Stimulated activated CD8-positive, alpha-beta memory T cell treated with anti-CD3 and anti-CD28 coated beads, Interleukin-7, amount 100 ng/mL, for 48 hours (primary cell): ENCODE measurements at places on chromosomes 2 and 18.

- DNase-seq, result peak; percentile 46
These were observed 101.6 kb downstream of the LBH start for GRCh38 chr2:30332791-30333453.

GRCh38 chr2:89763254-89763580 is 1071.7 kb downstream of the RPIA start:
- no peak for DNase-seq

GRCh38 chr2:20307311-20307710 is 43.3 kb downstream of the PUM2 start:
- DNase-seq, result no peak

- DNase-seq, result no peak
These were observed 9.7 kb upstream of the KCNE4 start for GRCh38 chr2:223042284-223042683.

GRCh38 chr18:26088487-26088886 is 1.9 kb downstream of the SS18 start:
- no peak for DNase-seq

GRCh38 chr2:216111122-216111521 is 2.0 kb downstream of the XRCC5 start:
- no peak for DNase-seq

- DNase-seq, result no peak
These were observed 24.6 kb downstream of the DNAJC10 start for GRCh38 chr2:182740701-182741100.

DNA sequence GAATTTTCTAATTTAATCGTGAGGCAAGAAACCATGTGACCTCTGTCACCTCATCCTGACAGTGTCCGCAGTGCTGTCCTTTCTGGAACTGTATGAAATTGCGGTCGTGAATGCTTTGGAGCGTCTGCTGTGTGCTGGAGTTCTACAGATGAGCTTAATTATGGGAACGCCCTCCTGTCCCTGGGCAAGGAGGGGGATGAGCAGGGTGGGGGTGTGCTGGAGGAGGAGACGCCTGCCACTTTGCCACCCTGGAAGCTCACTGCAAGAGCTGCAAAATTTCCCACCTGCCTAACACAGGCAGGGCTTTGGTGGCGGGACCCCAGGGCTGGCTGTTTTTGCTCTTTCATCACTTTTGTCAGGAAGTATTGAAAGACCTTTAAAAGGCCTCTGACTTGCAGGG is 6.5 kb downstream of the LPIN1 start:
- DNase-seq, result no peak

DNA sequence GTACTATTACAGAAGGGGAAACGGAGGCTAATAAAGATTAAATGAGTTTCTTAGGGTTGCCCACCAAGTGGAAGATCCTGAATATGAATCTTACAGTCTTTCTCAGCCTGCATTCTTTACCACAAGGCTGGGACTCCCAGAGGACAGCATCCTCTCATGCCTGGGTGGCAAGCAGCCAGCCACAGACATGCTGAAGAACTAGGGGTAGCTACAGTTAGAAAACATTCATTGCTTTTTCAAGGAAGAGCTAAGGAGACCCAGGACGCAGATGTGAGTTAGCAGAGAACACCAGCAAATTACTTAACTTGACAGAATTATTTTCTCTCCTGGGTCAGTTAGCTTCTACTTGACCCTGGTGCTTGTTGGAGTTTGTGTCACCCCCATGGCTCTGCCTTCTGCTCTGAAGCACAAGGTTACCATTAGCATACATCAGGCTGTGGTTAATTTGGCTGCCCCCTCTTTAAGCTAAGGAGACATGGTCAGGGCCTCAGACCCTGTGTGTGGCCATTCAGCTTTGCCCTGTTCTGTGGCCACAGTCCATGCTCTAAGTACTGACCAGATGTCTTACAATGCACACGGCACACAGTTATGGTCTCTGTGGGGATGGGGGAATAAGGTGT is 132.3 kb upstream of the TNP1 start:
- DNase-seq, result no peak

DNA sequence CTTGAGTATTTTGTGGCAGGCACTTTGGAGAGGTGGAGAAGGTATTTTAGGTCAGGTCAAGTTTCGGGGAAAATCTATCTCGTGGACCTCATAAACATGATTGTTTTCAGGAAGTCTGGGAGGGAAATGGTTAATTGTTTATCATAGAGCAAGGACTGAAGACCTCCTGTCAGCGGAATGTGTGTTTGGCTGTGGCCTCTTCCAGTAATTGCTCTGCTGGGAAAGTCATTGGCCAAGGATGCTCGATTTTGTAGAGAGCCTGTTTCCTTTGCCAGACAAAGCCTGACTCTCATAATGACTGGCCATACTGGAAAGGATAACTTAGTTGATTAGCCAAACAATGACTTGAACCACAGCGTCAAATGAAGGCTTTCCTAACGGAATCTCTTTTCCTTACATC is 30.0 kb downstream of the IL1R2 start:
- no peak for DNase-seq

- DNase-seq, result no peak
These were observed 9.4 kb upstream of the EPG5 start for GRCh38 chr18:45976566-45976965.

DNA sequence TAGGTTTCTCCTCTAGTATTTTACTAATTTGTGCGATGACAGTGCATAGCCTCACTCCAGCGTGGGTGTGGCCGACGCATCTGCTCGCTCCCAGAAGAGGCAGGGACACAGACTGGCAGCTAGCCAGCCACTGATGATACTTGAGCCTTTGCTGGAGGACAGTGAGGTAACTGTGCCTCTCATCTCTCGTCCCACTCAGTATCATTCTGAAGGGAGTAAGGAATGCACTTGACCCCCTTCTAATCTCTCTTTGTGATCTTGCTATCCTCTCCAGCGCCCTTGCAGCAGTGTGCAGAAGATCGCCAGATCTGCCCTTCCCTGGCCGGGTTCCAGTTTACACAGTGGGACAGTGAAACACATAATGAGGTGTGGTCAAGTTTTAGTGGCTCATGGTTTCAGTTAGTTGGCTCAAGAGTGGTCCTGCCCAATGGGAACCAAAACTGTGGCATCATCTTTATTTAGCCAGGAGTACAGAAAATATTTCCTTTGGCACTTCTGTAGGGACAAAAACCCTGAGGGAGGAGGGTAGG is 17.5 kb downstream of the NCAPH start:
- DNase-seq, result no peak

- DNase-seq, result no peak
These were observed 4.0 kb downstream of the PTPN2 start for GRCh38 chr18:12879840-12880540.

GRCh38 chr2:10342245-10342951 is 39.7 kb downstream of the HPCAL1 start:
- DNase-seq, result no peak

- DNase-seq, result no peak
These were observed 359.0 kb upstream of the ZNF521 start for GRCh38 chr18:25710981-25711380.

DNA sequence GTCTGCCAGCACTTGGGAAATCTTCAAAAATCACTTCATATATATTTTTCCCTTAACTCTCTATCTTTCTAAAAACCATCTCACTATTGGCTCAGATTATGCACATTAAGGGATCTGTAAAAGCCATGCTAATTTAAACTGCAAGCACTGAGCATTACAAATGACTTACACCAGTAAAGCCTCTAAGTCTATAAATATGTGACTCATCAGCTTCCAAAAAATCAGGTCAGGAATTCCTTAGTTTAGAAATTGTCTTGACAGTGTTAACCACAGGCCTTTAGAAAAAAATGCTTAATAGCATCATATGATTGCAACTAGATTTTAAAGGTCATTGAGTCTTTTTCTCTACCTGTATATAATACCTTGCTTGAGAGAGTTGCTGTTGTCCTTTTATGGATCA is 1113.6 kb upstream of the PIK3C3 start:
- DNase-seq, result no peak

DNA sequence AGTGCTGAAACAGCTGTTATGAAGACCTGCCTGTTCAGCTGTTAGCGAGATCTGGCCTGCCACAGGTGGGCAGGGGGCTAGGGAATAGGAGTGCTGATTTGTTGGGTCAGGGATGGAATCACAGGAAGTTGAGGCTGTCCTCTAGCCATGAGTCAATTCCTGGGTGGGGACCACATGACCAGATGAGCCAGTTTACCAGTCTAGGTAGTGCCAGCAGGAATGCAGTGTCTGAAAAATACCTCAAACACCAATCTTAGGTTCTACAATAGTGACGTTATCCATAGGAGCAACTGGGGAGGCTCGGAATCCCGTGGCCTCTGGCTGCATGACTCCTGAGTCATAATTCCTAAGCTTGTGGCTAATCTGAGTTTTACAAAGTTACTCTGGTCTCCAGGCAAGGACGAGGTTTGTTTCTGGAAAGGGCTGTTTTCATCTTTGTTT is 44.9 kb downstream of the DYSF start:
- no peak for DNase-seq

GRCh38 chr18:61426492-61427053 is 93.3 kb downstream of the CDH20 start:
- no peak for DNase-seq

DNA sequence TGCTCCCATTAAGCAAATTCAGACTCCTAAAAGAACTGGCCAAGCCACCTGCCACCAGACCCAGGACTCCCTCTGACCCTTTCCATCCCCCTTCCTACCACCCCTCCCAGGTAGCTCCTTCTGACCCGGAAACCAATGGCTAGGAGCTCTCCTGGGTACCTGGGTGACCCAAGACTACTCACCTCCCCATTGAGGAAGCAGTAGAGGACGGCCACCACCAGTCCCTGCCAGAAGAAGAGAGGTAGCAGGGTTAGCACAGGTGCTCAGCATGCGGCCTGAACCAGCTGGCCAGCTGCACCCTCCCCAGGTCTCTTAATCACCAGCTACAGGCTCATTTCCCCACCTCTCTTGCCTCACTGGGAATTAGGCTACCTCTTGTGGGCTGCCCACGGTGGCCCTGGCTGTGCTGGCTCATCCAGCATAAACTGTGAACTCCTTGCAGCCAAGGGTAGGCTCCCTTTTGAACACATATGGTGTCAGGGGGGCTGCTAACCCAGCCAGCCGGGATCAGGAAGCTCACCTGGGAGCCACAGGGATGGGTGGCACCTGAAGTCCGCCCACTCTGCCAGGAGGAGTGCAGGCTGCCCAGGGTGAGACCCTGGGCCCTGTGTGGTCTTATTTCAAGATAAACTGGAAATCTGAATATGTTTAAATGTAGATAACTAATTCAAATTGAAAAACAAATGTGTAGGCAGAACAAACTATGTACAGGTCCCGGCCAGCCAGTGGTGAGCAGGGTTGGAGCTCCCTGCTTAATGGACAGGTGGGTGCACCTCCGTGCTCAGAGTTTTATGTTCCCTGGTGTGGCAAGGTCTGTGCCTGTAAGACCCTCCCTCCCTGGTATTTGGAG is 9.9 kb downstream of the TMEM37 start:
- DNase-seq, result no peak

DNA sequence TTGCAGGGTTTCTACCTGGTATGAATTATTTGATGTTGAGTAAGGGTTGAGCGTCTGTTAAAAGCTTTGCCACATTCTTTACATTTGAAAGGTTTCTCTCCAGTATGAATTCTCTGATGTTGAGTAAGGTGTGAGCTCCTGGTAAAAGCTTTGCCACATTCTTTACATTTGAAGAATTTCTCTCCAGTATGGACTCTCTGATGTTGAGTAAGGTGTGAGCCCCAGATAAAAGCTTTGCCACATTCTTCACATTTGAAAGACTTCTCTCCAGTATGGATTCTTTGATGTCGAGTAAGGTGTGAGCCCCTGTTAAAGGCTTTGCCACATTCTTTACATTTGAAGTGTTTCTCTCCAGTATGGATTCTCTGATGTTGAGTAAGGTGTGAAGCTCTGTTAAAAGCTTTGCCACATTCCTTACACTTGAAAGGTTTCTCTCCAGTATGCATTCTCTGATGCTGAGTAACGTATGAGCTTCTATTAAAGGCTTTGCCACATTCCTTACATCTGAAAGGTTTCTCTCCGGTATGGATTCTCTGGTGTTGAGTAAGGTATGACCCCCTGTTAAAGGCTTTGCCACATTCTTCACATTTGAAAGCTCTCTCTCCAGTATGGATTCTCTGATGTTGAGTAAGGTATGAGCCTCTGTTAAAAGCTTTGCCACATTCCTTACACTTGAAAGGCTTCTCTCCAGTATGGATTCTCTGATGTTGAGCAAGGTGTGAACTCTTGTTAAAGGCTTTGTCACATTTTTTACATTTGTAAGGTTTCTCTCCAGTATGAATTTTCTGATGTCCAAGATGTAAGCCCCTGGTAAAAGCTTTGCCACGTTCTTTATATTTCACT is 27.1 kb downstream of the ZNF519 start:
- DNase-seq, result no peak

- DNase-seq, result no peak
These were observed 127.0 kb downstream of the FAM168B start for GRCh38 chr2:130966149-130966774.

- DNase-seq, result no peak
These were observed 38.4 kb downstream of the NPPC start for GRCh38 chr2:231887756-231888155.
